D341Med (cell line): ENCODE measurements at places on chromosomes 5 and 9.

- no peak for DNase-seq
These were observed 44.3 kb downstream of the ERBIN start for GRCh38 chr5:65970481-65971367.

GRCh38 chr5:13878357-13878756, 66.1 kb downstream of the DNAH5 start:
- no peak for DNase-seq

GRCh38 chr5:168747987-168748777, 169.0 kb upstream of the PANK3 start:
- DNase-seq: peak; percentile 86

- DNase-seq: no peak
These were observed 174.5 kb upstream of the PITX1 start for GRCh38 chr5:135208555-135208902.

- DNase-seq: no peak
These were observed 88.3 kb downstream of the SNCAIP start for GRCh38 chr5:122400341-122400740.

DNA sequence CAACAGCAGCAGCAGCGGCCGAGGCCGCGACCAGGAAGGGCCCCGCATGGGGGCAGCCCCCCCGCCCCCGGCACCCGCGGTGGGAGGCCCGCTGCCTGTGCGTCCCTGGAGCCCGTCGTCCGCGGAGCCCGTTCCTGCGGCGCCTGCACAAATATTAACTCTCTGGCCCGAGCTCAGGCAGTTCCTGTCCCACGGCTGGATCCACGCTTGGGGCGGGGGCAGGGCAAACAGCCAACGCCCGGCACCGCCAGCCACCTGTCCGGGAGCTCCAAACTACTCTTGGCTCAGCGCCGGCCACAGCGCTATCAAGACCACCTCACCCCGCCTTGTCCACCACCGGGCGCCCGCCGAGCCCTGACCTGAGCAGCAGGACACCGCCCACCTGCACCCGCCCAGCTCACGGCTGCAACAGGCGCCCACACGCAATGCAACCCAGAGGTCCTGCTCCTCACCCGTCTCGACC, at the start of gene LRRC26:
Gene LRRC26 (minus strand): TSS at position 156 of the 463 bp plus-strand sequence. CDS start 108 bp downstream, at position 48.
- no peak for DNase-seq

- no peak for DNase-seq
These were observed 278.3 kb downstream of the TMEM38B start for GRCh38 chr9:105972466-105973204.

GRCh38 chr5:31362529-31362900, 169.0 kb downstream of the CDH6 start:
- DNase-seq: no peak

GRCh38 chr9:115237385-115237998, 119.5 kb upstream of the TNC start:
- no peak for DNase-seq

DNA sequence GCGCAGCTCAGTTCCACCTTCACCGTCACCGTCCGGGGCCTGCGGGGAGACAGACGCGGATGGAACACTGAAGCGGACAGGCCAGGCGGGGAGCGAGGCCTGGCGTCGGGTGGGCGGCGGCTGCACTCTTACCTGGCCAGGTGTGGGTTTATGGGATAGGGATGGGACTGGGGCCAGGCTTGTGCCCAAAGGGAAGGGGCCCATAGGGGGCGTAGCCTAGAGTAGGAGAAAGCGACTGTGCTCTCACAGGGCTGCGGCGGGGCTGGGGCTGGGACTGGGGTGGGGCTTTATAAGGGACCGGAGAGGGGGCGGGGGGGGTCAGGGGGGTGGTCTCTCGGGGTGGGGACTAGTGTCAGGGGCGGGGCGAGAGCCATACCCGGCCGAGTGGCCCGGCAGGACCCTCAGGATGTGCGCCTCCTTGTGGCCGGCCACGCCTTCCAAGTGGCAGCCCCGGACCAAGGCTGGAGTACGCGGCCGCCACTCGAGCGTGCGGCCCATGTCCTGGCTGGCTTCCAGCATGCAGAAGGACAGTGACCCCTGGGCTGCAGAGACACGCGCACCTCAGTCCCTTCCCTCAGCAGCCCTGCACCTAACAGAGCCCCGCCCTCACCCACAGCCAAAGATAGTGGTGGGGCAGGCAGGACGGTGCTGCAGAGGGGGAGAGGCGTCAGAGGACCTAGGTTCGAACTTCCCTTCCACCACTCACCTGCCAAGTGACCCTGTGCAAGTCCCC, 22.8 kb downstream of the FPGS start:
- peak; percentile 81 for DNase-seq

DNA sequence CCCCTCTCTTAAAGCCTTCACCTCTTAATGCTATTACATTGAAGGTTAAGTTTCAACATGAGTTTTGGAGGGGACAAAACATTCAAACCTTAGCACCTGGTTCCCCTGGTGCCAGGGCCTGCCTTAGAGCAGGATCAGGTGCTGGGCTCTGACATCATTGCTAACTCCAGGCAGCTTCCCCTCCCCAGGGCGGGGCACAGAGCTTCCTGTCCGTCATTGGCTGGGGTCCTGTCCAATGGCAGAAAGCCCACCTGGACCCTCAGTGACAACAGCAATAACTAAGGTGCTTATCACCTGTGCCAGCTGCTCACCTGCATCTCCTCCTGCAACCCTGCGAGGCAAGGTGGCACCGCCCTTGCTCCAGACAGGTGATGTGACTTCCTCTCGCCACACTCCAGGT, 177.4 kb downstream of the NSG2 start:
- DNase-seq: no peak

DNA sequence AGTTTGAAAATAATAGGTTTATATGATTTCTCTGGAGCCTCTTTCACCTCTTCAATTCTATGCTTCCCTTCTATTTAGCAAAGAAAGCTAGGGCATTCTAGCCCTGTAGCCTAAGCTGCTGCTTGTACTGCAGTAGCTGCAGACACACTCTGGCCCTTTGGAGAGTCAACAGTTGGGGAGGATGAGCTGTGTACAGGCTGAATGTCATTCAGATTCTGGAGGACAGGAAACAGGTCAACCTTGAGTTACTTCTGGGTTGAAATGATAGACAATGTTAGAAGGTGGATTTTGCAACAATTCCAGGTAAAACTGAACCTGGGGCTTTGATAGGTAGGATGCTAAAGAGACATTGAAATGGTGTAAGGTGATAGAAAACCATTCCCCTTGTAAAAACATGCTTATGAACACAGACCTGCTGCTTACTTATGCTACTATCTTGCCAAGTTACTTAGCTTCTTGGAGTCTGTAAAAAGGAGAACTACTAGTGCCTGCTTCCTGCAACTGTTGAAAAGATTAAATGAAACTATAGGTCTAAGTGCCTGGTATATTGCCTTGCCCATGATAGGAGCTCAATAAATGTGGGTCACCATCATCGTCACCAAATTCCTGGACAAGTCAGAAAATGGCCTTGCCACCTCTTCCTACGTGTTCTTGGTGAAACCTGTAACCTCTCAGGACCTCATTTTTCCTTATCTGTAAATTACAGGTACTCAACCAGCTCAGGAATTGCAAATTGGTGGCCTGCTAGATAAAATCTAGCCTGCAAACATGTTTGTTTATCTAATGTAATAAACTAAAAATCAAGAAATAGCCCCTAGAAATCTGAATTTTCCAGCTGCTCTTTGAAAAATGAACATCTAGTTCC, 83.7 kb downstream of the GALNT10 start:
- no peak for DNase-seq
